ENCODE measurements at places on chromosomes 11 and 22.
A peak's percentile ranks its signal among the peaks of the same experiment; 100 is the strongest.

DNA sequence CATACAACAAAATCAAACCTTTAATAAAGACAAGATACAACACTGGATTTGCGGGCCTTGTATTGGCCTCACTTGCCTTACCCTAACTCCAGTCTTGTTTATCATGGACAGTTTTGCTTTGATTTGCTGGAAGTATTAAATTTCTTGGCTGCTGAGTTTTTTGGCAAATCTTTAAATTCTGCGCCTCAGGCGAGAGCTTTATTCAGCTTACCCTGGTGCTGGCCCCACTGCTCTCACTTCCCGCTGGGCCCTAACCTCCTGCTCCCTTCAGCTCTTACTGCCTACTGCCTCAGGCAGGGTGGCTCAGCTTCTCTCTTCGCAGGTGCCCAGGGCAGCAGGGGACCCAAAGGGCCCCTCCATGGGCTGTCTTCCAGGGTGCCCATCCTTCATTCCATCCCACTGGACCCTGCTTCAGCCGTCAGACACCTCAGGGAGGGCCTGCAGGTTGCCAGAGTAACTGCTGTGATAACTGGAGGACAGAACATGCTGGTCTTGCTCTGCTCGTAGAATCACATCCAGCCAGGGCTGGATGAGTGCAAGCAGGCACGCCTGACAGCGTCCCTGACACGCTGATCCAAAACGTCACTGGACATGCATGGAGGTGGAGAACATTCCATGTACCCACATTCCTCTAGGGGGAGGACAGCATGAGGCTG lies 45.7 kb upstream of the TUB start:
- H3K36me3 ChIP-seq: no peaks in the 10 kb centered on the region
- H3K27me3 ChIP-seq: peaks cover 14% of the 10 kb centered on the region
- peaks cover 4% of the 10 kb centered on the region for H3K4me1 ChIP-seq
- no peak overlapping the region for H3K27ac ChIP-seq

DNA sequence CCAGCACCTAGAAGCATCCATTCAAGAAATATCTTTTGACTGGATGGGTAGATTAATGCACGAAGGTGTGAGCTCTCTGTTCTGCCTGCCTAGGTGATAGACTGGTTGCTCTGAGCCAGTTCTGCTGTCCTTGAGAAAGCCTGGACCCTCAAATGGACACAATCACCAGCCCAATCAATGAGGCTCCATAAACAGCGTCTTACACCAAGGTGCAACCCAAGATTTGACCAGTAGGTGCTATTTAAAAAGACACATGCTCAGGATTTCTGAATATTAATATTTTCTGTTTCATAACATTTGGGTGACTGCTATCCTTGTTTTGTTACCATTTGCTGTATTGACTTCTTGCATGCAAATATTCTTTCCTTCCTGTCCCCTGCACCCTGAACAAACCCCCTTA lies 39.0 kb downstream of the PAMR1 start:
- H3K36me3 ChIP-seq: no peaks in the 10 kb centered on the region
- no peak overlapping the region for H3K4me3 ChIP-seq
- H3K27ac ChIP-seq: no peak overlapping the region
- H3K4me1 ChIP-seq: no peaks in the 10 kb centered on the region

- no peak overlapping the region for H3K4me3 ChIP-seq
- H3K27me3 ChIP-seq: no peaks in the 10 kb centered on the region
- peaks cover 12% of the 10 kb centered on the region for H3K36me3 ChIP-seq
These were observed 48.6 kb downstream of the SESN3 start for GRCh38 chr11:95182397-95182796.

DNA sequence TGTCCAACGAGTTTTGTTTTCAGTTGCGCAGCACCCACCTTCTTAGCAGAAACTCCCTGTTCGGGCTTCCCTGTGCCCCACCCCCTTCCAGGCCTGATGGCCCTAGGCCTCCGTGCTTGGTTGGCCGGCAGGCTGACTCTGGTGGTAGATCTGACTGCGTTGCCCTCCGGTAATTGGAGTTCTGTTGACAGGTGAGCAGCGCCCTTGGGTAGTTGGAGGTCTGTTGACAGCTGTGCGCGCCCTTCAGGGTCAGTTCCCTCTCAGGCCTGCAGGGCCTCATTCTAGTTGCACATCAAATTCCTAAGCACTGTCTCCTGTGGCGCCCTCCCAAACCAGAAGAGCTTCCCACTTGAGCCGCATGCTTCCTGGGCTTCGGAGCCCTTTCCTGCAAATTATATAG lies 776 bp downstream of the DGCR6 start:
- no peak overlapping the region for H3K27ac ChIP-seq
- no peaks in the 10 kb centered on the region for H3K36me3 ChIP-seq
- no peaks in the 10 kb centered on the region for H3K4me1 ChIP-seq
- no peak for DNase-seq
- no peak overlapping the region for H3K4me3 ChIP-seq

DNA sequence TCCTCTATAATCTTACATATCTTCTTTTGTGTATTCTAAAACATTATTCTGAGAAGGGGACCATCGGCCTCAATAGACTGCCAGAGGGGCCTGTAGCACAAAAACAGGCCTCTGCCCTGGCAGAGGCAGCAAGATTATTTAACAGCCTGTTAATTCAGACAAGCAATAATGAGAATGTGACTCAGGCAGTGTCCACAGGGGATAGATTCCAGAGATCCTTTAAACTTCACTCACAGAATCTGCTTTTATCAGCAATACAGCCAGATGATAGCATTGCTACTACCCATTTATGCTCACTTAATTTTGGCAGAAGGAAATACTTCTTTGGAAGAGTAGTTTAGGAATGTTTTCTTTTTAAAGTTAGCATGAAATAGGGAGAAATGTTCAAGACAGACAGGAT lies 44.9 kb downstream of the AAMDC start:
- peaks cover 3% of the 10 kb centered on the region for H3K36me3 ChIP-seq
- no peak overlapping the region for H3K4me3 ChIP-seq
- no peak overlapping the region for H3K27ac ChIP-seq
- DNase-seq: no peak
- no peaks in the 10 kb centered on the region for H3K27me3 ChIP-seq

- no peak overlapping the region for H3K4me3 ChIP-seq
- no peak overlapping the region for H3K27ac ChIP-seq
- no peaks in the 10 kb centered on the region for H3K27me3 ChIP-seq
These were observed 29.0 kb downstream of the SHANK3 start for GRCh38 chr22:50701428-50702154.

DNA sequence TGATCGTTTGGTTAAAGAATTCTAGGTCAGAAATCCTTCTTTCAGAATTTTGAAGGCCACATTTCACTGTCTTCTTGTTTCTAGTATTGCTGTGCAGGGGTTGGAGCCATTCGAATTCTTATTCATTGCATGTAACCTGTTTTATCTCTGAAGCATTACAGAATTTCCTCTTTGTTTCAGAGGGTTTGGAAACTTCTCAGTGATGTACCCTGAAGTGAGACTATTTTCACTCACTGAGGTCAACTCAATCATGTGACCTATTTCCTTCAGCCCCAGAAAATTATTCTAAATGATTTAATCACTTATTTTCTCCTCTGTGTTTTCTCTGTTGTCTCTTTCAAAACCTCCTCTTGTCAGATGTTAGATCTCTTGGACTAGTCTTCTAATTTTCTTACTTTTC lies 147.8 kb downstream of the ENTHD1 start:
- H3K4me3 ChIP-seq: no peak overlapping the region
- H3K27me3 ChIP-seq: no peaks in the 10 kb centered on the region

DNA sequence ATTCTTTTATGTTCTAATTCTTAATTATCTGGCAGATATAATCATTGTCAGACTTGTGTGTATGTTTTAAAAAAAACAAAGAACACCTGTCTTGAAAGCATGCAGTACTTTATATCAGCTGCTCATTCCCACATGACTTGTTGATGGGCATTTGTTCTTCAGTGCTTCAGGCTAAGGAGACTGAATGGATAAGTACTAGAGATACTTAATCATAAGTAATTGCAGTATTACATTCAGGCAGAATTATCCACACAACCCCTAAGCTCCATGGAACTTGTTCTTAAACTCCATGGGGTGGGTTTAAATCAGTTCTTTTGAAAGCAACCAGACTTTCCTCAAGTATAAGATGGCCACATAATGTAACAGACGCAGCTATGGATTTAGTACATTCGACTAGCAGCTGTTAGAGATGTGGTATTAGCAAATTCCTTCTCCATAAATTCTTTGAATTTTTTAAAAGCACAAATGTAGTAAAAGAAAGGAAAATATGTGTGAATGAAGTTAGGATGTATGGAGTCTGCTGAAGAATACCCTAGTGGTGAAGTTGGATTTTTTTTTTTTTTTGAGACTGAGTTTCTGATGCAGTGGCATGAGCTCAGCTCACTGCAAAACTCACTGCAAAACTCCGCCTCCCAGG lies 3.0 kb downstream of the JAM3 start:
- DNase-seq: no peak
- no peaks in the 10 kb centered on the region for H3K36me3 ChIP-seq
- peaks cover 16% of the 10 kb centered on the region for H3K4me1 ChIP-seq
- no peak overlapping the region for H3K27ac ChIP-seq
- no peak overlapping the region for H3K4me3 ChIP-seq

DNA sequence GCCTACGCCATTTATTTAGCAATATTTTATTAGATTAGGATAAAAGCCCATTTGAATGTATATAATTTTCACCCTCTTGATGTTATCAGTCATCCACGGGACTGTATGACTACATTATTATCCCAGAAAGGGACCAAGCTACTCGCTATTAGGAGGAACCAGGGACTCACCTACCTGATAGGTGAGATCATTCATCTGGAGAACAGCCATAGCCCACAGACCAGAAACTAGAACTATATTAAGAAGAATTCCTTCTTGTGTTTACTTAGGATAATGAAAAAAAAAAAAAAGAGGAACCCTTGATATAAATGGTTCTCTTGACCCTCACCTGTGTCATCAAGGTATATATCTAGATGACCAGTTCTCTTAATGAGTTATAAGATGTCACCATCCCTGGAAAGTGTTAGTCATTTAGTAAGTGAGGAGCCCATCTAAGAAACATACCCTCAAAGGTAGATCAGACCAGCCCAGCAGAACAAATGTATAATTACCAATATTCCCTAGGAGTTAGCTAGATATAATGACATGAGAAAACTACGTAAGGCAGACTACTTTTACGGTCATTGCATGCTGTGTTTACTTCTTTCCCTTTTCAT lies 8.0 kb downstream of the SIK3 start:
- no peak for DNase-seq
- H3K27me3 ChIP-seq: no peaks in the 10 kb centered on the region
- peaks cover 77% of the 10 kb centered on the region for H3K4me1 ChIP-seq
- H3K27ac ChIP-seq: peak overlapping the region; percentile 42
- H3K4me3 ChIP-seq: no peak overlapping the region

DNA sequence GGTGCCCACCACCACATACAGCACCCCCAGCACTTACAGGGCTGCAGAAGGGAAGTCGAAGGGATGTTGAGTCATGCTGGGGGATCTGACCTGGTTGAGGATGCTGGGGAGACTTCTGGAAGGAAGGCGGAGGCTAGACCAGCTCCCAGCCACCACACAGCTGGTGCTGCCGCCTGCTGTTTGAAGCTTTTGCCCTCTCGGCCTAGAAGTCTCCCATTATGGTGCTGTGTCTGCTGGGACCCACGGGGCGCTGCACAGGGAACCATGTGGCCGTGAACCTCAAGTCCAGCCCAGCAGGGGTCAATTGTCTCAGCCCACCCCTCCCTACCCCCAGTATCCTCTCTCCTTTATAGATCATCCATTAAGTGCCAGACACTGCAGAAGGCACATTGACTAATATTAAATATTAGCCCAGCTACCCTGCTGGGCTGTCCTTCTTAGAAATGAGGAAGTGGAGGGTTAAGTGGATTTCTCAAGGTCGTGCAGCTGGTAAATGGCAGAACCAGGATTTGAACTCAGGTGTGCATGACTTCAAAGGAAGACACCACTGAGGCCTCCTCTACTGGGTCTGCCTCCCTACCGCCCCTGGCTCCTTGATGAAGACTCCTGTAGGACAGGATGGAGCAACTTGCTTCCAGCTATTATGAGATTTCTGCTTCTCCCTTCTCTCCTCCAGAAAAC lies 49.7 kb downstream of the CYTH4 start:
- no peak overlapping the region for H3K4me3 ChIP-seq
- H3K36me3 ChIP-seq: no peaks in the 10 kb centered on the region
- H3K4me1 ChIP-seq: peaks cover 11% of the 10 kb centered on the region

- H3K4me3 ChIP-seq: no peak overlapping the region
- no peak for DNase-seq
- H3K27ac ChIP-seq: no peak overlapping the region
- H3K27me3 ChIP-seq: no peaks in the 10 kb centered on the region
- no peaks in the 10 kb centered on the region for H3K4me1 ChIP-seq
These were observed 55.4 kb upstream of the B3GNT6 start for GRCh38 chr11:76978818-76979217.

DNA sequence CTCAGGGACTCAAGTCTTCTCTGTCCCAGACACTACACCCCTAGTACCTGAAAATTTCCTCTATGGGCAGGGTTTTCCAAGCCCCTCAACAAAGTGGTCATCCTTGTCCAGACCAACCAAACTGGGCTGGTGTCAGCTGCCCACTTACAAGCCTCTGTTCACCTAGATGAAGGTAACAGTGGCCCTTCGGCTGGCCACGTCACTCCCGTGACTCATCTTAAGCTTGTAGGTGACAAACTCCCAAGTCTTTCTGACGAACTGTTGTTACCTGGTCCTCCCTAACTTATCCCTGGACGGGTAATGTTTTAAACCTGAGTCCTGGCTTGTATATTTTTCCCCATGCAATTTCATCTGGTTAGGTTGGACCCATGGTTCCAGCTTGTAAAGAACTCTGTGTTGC lies 4.7 kb downstream of the CXCR5 start:
- H3K4me1 ChIP-seq: peaks cover 69% of the 10 kb centered on the region
- H3K4me3 ChIP-seq: no peak overlapping the region
- DNase-seq: no peak

- H3K27me3 ChIP-seq: no peaks in the 10 kb centered on the region
- peak overlapping the region; percentile 99 for H3K4me3 ChIP-seq
- peaks cover 71% of the 10 kb centered on the region for H3K36me3 ChIP-seq
- H3K4me1 ChIP-seq: peaks cover 58% of the 10 kb centered on the region
- peak overlapping the region; percentile 99 for H3K27ac ChIP-seq
- peak; percentile 24 for DNase-seq
These were observed 669 bp downstream of the RPL27A start for GRCh38 chr11:8683115-8683807.

DNA sequence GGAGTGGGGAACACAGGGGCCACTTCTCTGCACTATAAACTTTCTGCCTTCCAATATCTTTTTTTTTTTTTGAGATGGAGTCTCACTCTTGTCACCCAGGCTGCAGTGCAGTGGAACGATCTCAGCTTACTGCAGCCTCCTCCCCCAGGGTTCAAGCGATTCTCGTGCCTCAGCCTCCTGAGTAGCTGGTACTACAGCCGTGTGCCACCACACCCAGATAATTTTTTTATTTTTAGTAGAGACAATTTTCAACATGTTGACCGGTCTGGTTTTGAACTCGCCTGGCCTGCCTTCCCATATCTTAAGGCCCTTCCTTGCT lies 1.7 kb downstream of the SLC3A2 start:
- H3K4me1 ChIP-seq: peaks cover 54% of the 10 kb centered on the region
- H3K4me3 ChIP-seq: peak overlapping the region; percentile 100
- H3K36me3 ChIP-seq: peaks cover 71% of the 10 kb centered on the region
- DNase-seq: no peak
